ENCODE measurements at places on chromosomes 2 and 18.
A peak's percentile ranks its signal among the peaks of the same experiment; 100 is the strongest.

DNA sequence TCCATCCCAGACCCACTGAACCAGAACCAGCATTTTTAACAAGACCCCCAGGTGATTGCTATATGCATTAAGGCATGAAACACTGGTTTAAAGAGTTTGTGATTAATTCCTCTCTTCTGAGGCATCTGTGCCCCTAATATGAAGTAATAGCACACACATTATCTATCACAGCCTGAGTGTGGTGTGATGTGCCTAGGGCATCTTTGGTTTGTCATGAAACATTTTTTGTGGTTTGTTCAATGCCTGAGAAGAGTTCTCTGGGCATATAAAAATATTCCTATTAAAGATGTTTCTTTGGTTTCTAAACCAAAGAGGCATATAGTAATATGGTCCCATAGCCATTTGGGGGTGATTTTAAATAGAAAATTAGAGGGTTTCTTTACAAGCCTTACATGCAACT, 221.7 kb upstream of the SPOPL start:
- DNase-seq, result no peak

GRCh38 chr2:118826093-118826492, 21.4 kb downstream of the EN1 start:
- no peak for DNase-seq

- DNase-seq, result no peak
These were observed 750.2 kb downstream of the SLC4A3 start for GRCh38 chr2:220377482-220378155.

GRCh38 chr2:178306352-178307073, 112.2 kb downstream of the OSBPL6 start:
- DNase-seq, result peak; percentile 12

DNA sequence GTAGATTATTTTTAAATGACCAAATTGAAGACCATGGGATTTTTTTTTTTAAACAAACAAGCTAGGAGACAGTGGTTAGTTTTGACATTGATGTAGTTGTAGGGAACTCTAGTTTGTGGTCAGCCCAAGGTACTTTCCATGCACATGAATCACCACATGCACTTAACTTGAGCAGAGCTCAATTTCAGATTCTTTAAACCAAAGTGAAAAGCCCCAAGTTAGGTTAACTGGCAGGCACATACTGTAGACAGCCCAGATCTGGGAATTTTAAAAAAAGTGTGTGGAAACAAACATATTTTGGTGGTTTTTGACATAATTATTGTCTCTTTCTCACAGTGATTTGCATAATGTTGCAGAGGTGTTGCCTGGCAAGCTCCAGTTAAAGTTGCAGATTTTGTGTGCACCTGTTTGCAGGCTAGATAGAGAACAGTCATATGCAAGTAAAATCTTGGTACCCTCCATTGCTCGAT, 88.4 kb downstream of the BCL2L11 start:
- no peak for DNase-seq

DNA sequence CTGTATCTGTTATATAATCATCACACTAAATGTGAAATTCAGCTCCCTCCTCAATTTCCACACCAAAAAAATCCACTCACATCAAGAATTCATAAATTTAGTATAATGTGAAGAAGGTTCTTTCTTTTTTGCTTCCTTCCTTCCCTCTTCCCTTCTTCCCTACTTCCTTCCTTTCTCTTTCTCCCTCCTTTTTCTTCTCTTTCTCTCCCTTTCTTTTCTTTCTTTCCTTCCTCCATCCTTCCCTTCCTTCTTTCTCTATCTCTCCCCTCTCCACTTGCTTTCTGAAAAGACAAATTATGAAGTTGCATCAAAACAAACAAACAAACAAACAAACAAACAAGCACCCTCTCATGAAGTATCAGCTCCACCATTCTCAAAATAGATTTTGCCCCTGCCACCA, 290.0 kb downstream of the PDE11A start:
- no peak for DNase-seq

- DNase-seq, result no peak
These were observed 14.8 kb upstream of the SERTAD2 start for GRCh38 chr2:64668542-64668941.

DNA sequence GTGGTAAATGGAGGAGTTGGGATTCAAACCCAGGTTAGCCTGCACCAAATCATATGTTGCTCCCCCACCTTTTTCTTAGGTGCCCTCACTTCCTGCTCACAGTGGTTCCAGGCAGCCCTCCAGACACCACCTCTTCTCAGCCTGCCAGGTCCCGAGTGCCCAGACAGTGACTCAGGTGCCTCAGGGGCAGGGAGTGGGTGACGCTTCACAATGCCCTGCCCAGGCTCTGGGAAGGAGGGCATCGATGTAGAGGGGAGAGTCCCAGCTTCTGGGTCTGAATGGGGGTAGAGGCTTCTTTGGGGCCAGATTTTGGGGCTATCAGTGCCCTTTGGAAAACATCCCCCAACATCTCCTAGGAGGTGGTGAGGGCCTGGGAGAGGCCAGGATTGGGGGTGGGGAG, 5.2 kb upstream of the DNAJB2 start:
- no peak for DNase-seq

DNA sequence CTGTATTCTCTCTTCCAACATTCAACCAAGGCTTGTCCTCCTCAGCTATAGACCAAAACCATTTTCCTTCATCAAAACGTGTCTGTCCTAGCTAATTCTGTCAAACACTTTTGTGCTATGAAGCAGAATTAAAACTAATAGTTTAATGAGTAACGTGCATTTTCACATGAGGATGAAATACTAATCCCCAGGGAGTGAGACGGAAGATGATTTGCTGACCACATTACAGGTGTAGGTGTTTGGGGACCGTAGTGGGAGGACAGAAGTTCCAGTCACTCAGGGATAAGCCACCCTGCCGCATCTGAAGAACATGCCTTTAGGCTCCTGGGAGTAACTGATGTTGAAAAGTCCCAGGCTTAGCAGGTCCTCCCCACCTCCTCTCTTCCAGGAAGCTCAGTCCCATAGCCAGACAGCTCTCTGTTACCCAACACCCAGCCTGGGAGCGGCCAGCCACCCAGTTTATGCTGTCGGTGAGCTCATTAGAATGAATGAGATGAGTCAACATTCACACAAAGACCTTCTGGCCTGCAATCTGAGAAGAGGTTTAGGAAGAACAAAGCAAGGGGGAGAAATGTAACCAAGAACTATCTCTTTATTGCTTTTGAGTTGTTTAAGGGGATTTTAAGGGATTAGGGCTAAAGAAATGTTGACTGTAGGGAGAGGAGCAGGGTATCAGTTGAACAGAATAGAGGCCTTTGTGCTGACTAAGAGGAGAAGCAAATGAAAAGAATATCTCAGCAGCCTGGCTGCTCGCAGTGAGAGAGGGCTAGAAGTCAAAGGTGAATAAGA, 122.5 kb downstream of the FOXI3 start:
- no peak for DNase-seq

DNA sequence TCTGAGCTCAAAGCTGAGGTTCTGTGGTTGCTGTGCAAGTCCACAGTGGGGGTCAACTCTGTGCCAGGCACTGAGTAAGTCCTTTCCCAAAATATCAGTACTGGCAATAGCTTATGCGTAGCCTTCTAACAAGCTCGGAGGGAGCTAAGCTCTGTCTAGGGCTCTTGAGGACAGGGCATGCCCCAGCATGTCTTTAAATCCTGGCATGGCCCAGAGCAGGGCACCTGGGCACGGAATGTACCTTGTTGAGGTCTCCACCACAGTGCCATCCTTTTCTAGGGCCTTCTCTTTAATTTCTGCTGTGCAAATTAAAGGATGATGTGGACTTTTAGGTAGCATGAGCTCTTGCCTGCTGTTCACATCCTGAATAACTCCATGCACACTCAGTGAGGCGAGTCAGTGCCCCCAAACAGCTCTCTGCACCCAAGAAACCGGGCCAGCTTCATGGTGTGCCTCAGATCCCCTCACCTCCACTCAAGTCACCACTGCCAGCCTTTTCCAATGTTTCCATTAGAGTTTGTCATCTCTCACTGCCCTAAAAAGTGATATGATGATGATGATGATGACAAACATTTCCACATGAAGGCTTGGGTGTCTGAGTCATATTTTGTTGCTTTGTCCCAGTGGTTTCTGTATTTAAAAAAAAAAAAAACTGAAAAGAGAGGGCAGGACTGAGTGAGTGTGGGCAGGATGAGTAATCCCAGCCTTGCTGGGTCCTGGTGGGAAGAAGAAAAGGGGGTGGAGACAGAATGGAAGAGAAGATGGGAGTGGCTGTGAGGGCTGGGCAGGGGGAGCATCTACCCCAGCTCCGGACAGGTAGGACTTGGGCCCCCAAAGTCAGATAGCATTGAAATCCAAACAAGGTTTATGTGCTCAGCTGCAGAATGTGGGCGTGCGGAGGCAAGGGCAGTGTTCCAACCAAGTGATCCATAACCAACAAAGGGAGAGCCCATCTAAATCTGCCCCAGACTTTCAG, 78.9 kb downstream of the ZBTB7C start:
- DNase-seq, result peak; percentile 66

- DNase-seq, result no peak
These were observed 65.2 kb downstream of the ZEB2 start for GRCh38 chr2:144454466-144455287.

DNA sequence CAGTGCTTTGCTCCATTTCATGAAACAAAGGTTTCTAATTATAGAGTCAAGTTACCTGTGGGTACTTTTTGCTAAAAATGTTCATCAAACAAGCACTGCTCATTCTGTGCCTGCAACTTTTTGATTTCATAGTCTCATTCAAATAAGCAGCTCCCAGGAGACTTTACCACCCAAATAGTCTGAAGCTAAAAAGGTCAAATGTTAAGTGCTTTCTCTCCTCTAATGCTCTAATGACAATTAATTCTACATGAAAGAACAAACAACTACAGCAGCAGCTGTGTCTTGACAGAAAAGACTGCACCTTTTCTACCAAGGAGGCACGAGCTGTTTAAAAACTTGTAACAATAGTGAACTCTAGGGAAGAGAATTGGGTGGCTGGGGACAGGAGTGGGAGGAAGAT, 65.3 kb downstream of the CCDC93 start:
- no peak for DNase-seq

DNA sequence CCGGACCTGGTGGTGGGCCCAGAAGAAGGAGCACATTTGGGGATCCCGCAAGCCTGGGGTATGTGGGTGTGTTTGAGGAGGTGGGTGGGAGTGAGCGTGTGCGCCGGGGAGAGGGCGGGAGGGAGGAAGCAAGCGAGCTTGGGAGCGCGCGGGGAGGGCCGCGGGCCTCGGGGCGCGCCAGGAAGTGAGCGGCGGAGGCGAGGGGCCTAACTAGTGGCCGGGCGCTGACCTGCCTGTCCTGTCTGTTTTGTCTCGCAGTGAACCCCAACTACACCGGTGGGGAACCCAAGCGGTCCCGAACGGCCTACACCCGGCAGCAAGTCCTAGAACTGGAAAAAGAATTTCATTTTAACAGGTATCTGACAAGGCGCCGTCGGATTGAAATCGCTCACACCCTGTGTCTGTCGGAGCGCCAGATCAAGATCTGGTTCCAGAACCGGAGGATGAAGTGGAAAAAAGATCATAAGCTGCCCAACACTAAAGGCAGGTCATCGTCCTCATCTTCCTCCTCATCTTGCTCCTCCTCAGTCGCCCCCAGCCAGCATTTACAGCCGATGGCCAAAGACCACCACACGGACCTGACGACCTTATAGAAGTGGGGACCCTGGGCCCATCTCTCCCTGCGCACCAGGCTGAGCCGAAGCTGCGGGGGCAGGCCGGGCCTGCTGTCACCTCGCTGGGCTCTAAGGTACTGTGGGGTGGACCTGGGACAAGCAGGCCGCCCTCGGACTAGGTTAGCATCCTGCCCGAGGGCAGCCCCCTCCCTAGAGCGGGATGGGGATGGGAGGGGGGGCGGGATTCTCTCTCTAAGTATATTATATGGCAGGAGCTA, 1.2 kb downstream of the HOXD4 start:
- no peak for DNase-seq

GRCh38 chr2:10499275-10499907, 51.3 kb upstream of the ODC1 start:
- DNase-seq, result no peak

DNA sequence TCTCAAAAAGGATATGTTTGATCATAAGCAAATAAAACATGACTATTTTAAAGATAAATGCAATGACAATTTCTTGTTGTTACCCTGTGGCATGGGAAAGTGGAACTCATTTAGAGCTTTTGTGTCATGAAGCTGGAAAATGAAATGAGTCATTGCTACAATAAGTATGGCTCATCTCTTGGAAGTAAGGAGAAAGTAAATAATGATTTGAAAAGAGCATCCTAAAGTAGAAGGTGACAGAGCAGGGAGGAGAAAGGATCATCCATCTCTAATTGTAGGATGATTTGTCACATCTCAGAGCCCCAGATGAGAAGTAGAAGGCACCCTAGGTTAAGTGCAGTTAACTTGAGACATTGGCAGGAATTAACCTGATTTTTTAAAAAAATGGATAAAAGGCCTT, 200.5 kb downstream of the CPS1 start:
- no peak for DNase-seq

GRCh38 chr2:224268441-224268840, 133.5 kb downstream of the FAM124B start:
- no peak for DNase-seq
